ENCODE measurements at places on chromosomes 5 and 9.

GRCh38 chr5:32736842-32737241 lies 25.7 kb downstream of the NPR3 start:
- no peak for DNase-seq

DNA sequence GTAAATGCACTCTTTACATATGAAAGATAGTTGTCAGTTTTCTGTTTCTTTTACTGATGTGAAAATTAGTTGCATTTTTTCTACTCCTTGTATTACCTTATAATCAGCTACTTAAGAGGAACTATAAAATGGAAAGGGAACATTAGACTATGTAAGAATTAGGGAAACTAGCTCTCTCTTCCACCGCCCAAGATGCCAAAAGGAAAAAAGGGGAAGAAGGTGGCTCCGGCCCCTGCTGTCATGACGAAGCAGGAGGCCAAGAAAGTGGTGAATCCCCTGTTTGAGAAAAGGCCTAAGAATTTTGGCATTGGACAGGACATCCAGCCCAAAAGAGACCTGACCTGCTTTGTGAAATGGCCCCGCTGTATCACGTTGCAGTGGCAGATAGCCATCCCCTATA lies 15.2 kb upstream of the HOMER1 start:
- no peak for DNase-seq

GRCh38 chr9:112104401-112104800 lies 70.7 kb downstream of the SUSD1 start:
- DNase-seq: no peak

GRCh38 chr5:138632900-138633489 lies 57.8 kb upstream of the HSPA9 start:
- peak; percentile 81 for DNase-seq

DNA sequence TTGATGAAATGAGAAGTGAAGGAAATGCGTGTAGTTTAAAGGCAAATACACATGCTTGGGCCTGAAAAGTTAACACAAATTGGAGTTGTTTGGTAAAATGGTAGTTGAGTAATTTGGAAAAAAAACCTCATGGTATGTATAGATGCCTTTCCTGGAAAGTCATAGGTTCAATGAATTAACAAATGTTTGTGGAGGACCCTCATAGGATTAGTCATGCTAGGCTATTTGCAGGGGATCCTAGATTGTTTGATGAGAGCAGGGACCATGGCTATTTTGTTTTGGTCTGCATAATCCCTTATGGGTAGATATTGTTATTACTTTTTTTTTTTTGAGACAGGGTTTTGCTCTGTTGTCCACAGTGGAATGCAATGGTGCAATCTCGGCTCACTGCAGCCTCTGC lies 93.5 kb upstream of the NR3C1 start:
- peak; percentile 73 for DNase-seq

DNA sequence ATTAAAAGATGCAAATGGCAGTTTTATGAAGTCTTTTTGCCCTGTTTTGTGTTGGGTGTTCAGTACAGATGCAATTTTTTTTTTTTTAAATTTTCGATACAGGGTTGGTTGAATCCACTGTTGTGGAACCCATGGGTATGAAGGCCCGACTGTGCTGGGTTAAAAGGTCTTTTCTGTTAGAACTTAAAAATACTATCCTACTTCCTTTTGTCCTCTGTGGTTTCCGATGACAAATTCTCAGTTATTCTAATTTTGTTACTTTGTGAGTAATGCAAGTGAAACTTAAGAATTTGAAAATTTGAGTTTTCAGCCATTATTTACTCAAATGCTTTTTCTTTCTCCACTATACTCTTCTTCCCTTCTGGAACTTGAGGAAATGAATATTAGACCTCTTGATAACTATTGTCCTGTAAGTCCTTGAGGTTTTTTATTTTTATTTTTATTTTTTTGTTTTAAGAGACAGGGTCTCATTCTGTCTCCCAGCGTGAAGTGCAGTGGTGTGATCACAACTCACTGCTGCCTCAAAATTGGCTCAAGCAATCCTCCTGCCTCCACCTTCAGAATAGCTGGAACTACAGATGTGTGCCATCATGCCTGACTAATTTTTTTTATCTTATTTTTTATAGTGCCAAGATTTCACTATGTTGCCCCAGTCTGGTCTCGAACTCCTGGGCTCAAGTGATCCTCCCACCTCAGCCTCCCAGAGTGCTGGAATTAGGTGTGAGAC lies 67.5 kb downstream of the ZCCHC7 start:
- no peak for DNase-seq
